ENCODE measurements at places on chromosomes 3 and 15.
A peak's percentile ranks its signal among the peaks of the same experiment; 100 is the strongest.

DNA sequence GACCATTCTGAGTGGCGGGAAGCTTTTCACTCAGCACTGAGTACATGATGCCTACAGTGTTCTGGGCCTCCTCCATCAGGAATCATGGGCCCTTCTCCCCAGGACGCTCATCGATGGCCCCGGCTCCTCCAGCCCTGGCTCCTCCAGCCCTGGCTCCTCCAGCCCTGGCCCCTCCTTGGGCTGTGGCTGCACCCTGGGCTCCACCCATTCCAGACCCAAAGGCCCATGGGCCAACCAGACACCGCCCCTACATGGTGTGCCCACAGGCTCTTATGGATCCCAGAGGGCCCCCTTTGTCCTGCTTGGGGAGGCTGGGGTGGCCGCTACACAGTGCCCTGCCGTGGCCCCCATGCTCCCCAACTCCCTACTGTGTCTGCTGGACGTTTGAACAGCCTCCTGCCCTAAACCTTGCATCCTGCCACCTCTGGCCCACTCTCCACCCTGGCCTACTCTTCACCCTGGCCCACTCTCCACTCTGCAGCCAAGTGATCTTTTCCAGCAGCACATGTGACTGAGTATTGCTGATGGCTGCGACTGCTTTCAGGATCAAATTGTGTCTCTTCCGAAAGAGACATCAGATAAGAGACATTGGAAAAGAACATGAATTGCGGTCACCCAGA, 57.9 kb downstream of the APBA2 start:
- no peak for DNase-seq

GRCh38 chr3:16252243-16252978, 12.3 kb downstream of the DPH3 start:
- no peak for DNase-seq

- DNase-seq = no peak
Observed at GRCh38 chr15:68781766-68782588, 38.7 kb downstream of the ANP32A start.

DNA sequence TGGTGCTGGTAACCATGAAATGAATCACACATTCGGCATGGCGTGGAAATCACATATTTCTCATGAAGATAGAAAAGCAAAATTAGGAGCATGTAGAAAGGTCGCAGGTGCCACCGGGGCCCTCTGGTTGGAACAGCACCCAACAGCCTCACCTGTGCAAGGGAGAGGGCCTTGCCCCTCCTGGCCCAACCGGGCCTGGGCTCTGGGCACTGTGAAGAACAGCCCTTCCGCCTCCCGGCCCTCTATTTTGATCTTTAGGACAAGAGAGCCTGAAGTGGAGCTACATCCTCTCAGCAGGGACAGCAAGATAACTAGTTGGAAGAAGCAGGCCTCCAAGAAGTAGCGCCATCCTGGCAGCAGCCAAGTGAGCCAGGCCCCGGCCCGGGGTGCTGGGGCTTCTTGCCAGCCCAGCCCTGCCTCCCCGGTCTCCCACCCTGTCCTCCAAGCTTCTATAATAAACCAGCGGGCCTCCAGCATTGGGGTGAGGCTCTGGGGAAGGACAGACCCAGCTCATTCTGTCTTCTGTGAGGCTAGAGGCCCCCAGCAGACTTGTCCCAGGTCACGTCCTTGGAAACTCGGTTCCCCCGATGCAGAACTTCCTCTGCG, 46.1 kb upstream of the FGD5 start:
- DNase-seq = no peak

- DNase-seq = no peak
Observed at GRCh38 chr3:12371525-12372140, 82.8 kb downstream of the PPARG start.

DNA sequence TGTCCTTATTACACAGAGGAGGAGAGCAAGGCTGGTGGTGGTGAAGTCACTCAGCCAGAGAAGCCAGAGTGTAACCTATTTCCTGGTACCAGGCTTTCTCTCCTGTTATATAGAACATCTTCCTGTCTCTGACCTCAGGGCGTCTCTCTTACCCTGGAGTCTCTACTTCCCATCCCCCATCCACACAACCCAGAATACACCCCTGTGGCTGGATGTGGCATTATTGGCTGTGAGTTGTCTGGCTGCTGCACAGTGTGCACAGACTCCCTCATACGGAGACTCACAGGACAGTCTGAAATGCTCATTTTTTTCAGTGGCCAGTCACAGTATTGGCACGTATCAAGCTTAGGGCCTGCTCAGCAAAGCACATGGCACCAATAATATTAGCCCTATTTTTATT, 8.6 kb downstream of the PODXL2 start:
- peak; percentile 91 for DNase-seq

DNA sequence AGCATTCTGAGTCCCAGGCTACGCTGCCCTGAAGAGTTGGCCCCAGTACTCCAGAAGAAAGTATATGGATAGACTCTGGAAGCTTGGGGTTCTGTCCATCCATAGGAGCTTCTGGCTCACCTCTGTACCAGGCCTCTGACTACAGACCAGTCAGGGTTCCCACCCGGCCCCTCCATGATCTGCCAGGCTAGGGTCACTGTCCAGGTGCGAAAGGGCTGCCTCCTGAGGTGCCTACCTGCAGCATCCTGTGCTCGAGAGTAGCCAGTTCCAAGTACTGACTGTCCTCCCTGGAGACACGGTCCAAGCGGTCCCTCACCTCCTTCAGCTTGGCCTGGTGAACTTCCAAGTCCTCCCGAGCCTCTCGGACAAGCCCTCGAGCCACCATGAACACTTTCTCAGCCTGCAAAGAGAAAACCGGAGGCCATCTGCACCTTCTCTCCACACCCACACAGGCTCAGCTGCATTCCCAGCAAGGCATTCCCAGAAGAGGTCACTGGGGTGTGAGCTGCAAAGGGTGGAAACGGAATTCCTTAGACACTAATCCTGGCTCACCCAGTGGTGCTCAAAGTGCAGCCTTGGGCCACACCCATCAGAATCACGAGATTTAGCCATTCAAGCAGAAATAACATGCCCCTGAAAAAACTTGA, 3.7 kb upstream of the PLXNB1 start:
- DNase-seq = no peak

DNA sequence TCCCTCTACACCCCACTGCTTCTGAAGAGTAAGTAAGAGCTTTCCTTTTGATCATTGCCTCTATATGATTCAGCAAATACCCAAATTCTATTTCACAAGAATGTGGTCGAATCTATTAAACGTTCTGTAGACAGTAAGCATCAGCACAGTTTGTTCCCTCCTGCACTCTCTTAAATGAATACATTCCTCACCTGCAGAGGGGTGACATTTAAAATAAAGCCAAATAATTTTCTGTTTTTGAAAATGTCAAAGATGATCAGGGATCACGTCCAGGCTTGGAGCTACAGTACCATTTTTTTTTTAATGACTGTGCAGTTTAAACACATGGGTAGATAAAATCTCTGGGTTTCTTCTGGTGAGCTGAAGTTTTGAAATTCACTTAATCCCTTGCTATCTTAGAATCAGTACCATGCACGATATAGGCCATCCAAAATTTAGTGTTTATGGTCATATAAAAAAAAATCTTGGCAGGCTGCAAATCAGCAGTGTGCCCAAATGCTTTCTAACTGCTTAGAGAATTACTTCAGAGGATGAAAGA, 12.8 kb downstream of the PYDC2 start:
- DNase-seq = no peak

DNA sequence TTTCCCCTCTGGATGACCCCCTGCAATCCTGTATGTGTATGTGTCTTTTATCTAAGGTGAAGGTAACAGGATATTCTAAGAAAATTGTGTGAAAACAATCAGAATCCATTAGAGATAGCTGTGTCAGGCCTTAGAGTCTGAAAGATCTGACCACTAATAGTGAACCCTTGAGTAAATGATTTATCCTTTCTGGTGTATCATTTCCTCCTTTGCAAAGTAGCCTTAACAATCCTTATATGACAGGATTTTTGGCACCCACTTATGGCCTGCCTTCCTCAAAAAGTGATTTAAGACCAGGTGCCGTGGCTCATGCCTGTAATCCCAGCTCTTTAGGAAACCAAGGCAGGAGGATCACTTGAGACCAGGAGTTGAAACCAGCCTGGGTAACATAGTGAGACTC, 110.2 kb downstream of the RBPMS2 start:
- DNase-seq = no peak

GRCh38 chr15:84824260-84825007, 7.3 kb downstream of the ALPK3 start:
- no peak for DNase-seq

GRCh38 chr15:67178569-67179210, 75.8 kb downstream of the AAGAB start:
- no peak for DNase-seq

DNA sequence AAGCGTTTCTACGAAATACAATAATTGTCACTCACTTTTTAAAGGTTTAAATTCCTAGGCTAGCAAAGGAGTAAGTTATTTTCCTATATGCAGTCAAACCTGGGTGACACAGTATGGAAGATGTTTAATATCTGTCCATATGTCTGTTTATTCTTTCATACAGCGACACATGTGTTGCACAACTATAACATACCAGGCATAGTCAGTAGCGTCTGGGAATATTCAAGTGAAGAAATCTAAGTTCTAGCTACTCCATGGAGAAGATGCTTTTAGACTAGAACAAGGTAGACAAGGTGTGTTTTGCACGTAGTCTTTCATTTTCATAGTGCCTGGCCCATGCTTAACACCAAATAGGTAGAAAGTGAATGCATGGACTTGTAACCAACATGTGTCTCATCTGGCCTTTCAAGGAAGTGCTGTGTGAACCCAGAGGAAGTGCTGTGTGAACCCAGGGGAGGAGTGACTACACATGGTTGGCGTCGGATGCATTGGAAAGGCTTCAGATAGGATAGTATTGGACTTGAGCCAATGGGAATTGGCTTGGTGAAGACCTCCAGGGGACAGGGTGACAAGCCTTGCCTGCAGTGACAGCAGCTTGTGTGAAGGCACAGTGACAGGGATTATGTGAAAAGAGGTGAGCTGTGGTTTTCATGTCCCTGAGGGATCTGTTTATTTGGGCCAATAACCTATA, 267.0 kb downstream of the PTPRG start:
- DNase-seq = no peak

DNA sequence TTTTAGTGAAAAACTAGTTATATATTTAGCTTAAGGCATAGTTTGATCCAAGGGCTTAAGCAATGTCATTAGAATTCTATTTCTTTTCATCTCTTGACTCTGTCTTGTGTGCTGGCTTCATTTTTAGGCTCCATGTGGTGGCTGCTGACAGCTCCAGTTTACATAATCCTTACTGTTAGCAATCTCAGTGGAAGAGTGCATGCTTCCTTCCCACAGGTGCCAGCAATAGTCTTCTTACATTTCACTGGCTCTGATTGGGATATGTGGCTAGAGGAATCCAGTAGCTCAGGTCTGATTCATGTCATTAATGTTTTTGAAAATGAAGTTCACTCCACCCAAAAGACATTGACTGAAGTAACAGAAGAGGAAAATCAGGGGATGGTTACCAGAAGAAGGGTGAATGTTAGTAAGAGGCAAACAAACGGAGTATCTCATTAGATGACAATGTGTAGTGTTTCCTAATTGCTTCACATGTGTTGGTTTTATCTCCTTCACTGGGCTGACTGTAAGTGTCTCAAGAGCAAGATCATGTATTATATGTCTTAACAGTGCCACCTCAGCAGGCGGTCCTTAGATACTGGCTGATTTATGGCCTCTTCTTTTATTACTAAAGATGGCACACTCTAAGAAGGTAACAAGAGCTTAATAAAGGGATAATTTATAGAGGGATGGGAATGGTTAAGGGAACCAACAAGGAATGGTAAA, 25.6 kb upstream of the TCF12 start:
- no peak for DNase-seq

- no peak for DNase-seq
Observed at GRCh38 chr3:118533676-118534075, 501.0 kb downstream of the IGSF11 start.

GRCh38 chr3:60131618-60132017, 1081.8 kb upstream of the CFAP20DC start:
- DNase-seq = no peak

DNA sequence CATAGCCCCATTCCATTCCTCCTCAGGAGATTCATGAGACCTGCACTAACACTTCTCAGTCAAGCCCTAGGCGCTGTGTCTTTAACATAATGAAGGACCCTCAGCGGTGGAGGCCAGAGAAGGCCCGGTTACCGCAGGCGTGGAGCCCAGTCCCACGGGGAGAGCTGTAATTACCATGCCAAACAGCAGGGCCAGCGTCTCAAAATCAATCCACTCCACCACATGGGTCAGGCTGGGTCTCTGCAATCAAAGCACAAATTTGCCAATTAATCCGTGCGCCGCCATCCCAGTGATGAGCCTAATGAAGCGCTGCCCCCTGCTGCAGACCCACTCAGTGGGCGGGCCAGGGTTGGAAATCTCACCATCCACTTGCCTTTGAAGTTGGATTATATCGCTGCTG, 109.7 kb downstream of the OCA2 start:
- DNase-seq = no peak

GRCh38 chr15:31499236-31499952, 172.8 kb downstream of the KLF13 start:
- DNase-seq = no peak

DNA sequence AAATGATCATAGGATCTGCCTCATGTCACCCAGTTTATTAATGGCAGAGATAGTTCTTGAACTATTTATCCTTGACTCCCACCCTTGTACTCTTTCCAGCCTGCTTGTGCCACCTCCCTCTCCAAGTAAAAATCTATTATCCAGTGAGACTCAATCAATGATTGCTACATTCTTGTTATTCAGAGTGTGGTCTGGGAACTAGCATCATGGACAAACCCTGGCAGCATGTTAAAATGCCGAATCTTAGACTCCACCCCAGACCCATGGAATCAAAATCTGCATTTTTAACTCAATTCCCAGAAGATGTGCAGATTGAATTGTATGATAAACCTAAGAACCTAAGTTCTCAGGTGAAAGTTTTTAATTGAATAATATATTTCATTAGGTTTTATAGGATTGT, 34.7 kb upstream of the PYDC2 start:
- no peak for DNase-seq

DNA sequence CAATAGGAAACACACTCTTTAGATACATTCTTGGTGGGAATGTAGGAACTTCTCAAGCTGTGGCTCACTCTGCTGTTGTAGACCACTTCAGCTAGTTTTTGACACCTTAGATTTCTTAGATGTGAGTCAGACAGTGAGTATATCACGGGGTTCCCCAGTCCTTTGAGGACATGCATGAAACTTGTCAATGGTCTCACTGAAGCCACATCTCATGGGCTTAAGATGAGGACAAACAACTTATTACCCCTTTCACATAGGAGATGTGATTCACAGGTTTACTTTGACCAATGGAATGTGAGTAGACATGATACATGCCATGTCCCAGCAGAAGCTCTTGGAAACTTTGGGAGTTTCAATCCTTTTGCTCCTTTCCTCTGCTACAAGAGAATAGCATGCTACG, 325.5 kb downstream of the CHST2 start:
- no peak for DNase-seq

DNA sequence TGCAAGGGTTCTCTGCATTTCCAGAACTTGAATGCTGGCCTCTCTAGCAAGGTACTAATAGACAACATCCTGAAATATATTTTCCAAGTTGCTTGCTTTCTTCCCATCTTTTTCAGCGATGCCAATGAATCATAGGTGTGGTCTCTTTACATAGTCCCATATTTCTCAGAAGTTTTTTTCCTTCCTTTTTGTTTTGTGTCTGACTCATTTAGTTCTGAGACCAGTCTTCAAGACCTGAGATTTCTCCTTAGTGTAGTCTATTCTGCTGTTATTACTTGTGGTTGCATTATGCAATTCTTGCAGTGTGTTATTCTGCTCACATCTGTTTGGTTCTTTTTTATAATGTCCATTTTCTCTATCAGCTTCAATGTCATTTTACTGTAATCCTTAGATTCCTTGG, 1265.0 kb upstream of the ALCAM start:
- DNase-seq = no peak

- no peak for DNase-seq
Observed at GRCh38 chr3:162938083-162938482, 1441.5 kb downstream of the OTOL1 start.

Measured in Jurkat, Clone E6-1 (cell line).